ENCODE measurements at places on chromosomes 3 and 15.

DNA sequence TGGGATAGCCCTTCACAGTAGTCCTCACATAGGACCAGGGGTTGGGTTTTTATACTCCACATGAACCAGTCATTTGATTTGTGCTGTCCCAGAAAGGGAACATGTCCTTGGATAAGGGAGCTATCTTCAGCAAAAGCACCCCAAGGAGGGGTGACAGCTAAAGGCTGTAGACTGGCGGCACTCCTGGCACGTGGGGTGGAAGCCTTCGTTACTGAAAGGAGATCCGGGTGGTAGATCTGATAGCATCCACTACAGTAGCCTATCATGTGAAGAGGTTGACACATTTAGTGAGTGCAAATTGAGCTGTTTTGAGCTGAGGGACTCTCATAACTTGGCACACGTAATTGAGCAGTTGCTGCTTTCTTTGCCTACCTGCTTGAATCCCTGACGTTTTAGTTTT is 588.8 kb upstream of the GOLIM4 start:
- no peak for DNase-seq

DNA sequence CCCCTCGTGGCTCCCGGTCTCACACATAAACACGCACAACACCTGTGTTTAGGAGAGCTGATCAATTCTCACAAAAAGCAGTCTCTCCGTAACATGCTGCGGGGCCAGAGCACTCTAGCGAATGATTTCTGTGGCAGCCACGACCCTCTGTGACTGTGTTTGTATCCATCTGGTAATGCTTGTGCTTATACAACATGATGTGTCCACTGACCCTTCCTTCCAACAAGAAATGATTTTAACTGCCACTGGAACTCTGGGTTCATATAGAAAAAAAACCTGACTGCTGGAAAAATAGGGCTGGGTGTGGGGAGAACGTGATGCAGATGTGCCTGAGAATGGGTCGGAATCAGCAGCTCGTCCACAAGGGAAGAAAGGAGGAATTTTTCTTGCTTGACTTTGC is 410.2 kb downstream of the GAP43 start:
- DNase-seq = no peak

DNA sequence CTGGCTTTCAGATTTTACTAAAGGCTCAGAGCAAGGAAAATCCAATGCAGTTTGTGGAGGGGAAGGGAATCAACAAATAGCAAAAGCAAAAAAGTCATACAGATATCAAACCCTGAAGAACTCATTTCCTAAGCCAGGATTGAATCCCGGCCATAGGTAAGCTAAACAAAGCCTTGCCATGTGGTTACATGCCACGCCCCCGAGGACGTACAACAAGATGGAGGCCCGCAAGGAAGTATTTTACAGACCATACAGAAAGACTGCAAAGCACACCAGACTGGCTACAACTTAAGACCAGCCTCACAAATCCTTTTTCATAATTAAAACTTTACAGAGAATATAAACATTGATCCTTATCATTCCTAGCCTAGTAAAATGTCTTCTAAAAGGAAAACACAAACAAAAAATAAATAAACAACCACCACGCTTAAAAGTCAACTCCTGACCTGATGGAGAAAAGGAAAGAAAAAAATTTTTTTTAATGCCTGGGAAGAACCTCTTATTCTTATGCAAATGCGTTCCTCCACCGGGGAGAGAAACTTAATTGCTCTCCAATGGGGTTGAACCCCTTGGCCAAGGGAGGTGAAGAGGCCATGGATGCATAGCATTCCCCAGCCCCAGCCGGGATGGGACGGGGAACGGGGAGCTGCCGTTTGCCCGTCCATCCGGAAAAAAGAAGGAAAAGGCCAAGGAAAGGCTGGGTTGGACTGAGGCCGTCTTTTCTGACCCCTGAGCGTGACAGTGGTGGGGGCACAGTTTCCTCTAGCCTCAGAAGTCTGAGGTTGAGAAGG is 39.3 kb downstream of the IL1RAP start:
- no peak for DNase-seq

GRCh38 chr3:42503957-42504333 is 1.5 kb downstream of the VIPR1 start:
- no peak for DNase-seq

DNA sequence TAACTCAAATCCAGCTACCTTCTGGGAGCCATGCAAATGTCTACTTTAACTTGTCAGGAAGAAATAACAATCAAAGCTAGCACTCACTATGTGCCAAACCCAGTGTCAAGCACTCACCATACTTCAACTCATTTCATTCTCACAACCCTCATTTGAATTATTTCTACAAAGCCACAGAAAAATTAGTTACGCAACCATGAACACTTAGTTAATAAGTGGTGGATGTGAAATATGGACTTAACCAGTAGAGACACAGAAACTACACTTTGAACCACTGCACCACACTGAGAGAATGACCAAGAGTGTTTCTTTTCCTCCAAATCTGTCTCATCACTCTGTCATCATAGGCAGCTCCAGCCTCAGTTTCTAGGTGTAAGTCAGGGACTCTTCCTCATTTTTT is 91.0 kb upstream of the MBNL1 start:
- DNase-seq = no peak

DNA sequence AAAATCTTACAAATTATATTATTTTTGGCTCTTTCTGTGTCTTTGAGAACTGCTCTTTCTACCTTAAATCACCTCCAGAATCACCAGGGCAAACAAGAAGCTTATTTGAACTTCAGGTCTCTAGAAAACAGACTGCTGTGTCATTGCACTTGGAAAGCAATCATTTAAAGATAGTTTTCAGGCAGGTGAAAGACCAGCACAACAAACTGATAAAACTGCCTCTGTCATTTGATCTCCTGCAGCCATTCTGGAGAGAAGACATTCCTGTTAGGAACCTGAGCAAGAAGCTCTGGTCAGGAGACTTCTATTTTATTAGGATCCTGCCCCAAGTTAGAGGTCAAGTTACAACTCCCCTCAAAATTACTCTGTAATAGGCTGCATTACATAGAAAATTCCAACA is 50.7 kb upstream of the AP4E1 start:
- DNase-seq = no peak
